Foreskin fibroblast (primary cell): ENCODE measurements at places on chromosomes 1 and 21.

DNA sequence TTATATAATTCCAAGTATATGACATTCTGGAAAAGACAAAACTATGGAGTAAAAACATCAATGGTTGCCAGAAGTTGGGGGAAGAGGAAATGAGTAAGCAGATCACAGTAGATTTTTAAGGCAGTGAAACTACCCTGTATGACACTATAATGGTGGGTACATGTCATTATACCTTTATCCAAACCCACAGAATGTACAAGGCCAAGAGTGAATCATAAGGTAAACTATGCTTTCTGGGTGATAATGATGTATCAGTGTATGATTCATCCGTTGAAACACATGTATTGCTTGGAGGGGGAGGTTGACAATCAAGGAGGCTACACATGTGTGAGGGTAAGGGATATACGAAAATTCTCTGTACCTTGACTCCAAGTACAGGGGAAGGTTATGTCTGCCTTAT lies 862.7 kb downstream of the PLA2G4A start:
- DNase-seq: peak; percentile 90

DNA sequence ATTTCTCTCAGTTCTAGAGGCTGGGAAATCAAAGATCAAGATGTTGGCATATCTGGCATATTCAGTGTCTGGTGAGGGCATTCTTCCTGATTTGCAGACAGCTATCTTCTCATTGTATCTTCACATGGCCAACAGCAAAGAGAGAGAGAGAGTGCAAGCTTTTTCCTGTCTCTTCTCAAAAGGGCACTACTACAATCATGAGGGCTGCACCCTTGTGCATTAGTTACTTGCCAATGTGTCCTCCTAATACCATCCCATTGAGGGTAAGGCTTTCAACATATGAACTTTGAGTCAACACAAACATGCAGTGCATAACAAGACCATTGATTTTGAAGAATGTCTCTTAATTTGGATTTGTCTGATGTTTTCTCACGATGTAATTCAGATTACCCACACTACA lies 78.0 kb downstream of the CCDC30 start:
- no peak for DNase-seq

DNA sequence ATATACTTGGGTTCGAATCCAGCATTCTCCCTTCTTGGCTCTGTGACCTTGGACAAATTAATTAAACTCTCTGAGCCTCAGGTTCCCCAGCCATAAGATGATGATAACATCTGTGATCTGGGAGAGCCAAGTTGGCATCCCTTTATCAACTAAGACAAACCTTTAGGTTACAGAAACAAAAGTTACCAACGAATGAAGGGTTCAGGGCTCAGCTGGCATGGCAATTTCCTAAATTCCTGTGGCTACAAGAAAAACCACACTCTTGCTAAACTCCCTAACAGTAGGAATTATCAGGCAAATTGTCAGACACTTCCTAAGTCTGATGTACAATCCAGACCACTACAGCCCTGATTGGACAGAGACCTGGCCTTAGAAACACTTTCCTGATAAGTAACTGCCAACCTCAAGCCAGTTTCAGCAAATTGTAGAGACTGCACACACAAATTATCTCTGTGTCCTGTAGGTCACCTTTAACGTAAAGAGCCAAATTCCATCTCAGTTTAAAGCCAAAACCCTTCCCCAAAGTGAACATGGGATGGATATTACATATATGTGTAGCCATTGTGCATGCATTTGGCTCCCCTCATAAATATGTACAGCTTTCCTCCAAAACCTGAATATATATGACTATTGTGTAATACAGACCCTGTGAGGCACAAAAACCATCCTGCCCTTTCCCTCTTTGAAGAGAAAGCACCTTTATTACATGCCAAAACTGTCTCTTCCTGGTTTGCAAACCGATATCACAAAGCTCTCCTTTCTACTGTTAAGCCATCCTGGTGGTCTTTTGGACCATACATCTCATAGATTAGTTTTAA lies 39.5 kb upstream of the EDARADD start:
- DNase-seq: no peak

DNA sequence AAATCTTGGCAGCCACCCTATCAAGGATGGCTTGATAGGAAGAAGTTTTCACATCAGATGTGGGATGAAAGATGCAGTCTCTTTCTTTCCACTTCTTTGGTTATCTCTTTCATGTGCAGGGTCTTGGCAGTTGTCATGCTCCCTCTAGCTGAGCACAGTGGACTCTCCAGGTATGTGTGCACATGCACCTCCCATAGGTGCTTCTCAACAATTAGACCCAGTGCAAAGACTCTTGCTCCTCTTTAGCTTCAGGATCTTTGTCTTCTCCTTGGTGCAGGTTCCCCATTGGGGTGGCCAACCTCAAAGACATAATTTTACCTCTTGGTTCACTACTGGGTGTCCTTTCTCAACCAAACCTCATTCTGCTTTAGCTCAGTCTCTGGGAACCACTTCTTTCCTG lies 80.7 kb downstream of the TBX15 start:
- no peak for DNase-seq

DNA sequence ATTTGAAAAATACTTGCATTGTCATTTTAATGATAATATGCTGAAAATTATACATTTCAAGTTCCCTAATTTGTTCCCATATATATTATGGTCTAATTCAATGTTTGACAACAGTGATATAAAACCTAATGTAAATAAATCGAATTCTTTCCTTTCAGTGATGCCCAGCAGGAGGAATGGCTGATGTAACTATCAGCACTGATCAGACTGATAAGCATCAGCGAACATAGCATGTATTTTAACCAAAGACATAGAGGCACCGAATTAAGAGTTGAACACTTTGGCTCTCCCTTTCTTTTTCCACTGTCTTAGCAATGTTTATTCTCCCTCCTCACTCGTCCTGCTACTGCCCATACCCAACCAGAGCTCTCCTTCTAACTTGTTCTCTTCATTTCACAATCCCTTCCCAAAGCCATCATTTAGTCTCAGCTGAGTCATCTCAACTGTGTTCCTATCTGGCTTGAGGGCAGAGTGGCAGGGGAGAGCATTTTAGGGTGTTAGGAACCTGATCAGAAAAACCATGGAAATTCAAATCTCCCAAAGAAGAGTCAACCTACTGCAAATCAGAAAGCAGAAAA lies 58.8 kb upstream of the C1orf115 start:
- peak; percentile 14 for DNase-seq

- DNase-seq: no peak
These were observed 8.3 kb downstream of the PADI1 start for GRCh38 chr1:17213148-17213781.

DNA sequence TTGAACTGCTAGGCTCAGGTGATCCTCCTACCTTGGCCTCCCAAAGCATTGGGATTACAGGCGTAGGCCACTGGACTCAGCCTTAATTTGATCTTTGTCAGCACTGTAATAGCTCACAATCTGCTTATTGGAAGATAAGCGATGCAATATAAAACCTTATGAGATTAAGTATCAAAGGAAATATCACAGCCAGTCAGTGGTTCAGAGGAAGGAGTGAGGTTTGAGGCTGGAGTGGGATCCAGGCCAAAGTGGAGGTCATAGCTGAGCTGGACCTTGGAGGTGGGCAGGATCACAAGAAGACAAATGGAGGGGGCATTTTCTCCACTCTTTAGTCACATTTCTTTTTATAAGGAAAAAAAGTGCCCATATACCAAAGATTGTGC lies 228.5 kb downstream of the RHOU start:
- DNase-seq: no peak

DNA sequence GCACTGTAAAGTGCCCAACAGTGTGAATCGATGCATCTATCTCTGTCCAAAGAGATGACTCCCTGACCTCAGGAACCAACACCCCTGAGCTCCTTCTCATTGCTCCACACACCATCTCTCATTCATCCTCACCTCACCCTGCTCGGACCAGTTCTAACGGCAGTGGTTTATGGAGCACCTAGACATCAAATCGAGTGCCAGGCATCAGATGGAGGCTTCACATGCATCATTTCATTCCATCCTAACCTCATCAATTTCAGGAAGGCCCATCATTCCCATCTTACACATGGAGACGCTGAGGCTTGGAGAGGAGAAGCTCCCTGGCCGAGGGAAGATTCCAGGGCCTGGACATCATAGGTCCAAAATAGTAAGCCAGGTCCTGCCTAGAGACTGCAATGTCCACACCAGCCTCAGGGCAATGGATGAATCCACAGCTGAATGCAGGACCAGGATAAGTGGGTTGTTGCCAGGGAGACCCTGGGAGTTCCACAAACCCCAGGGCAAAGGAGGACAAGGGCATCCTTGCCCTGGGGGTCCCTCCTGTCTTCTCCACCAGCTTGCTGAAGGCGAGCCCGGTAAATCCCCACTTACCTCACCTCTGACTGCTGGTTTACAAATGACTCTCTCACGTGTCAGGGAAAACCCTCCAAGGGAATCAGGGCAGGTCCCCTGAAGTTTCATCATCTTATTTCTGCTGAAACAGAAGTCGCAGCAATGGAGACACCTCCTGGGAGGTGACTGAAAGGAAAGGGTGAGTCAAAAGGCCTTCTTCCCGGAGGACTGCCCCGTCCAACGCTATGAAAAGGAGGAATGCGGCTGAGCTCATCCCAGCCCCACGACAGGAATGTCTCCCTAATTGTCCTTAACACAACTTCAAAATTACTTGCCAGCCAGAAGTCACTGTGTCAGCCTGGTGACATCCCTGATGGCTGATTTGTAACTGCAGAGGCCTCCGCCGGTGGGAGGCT lies 9.0 kb upstream of the IFFO2 start:
- DNase-seq: peak; percentile 36

DNA sequence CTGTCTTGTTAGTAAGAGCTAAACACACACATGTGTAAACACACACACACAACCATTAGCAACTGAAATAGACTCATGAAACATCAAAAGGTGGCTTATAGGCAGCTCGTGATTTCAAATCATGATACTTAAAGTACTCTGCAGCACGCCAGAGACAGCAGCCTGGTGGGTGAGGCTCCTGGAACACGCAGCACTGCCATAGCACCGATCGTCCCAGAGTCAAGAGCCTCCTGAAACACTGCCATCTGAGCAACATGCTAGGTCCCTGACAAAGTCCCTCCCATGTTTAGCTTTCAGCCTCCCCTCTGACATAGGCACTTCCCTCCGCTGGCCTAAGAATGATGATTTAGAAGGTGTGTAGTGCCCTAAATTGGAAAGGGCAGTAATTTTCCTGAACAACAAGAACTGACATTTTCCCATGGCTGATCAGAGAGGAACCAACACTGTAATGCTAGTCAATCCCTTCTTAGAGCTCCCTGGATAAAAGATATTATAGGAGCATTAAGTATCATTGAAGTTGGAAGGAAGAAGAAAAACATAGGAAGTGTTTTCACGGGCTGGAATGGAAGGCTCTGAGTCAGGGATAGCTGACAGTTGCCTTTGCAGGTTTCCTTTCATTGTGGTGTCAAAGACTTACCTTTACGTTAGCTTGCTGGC lies 14.1 kb upstream of the DPT start:
- DNase-seq: no peak
